ENCODE measurements at places on chromosomes 2 and 18.

DNA sequence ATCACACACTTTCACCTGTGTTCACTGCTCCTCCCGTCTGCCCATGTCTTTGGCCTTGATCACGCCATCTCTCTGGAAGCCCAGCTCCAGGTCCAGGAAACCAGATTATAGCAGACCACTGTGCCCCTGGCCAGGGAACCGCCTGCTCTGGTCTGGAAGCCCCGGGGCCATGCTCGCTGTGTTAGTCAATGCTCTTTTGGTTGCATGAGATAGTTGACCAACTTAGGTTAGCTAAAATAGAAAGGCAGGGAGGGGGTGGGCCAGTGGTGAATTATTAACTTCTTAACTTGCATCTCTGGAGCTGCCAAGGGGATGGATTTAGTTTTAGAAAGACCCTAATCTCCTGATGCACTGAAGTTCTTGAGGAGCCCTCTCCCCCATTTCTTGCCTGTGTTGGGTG is 232.7 kb downstream of the AGAP1 start:
- DNase-seq = no peak

DNA sequence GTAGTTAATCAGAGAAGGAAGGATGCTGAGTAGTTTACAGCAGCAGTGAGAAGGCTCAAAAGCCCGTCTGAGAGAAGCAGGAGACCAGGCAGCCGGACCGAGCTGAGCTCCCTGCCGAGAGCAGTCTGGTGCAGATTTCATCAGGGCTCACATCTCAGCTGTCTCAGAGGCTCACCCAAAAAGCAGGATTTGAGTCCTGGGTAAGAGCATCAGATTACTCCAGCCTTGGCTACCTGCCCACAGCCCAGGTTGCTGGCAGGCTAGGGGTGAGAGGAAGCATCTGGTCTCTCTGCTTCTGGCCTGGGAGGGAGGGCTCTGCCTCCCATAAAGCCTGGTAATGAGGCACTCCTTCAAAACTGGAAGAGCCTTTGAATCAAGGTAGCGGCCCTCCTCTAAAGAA is 140.5 kb downstream of the ST6GAL2 start:
- no peak for DNase-seq

DNA sequence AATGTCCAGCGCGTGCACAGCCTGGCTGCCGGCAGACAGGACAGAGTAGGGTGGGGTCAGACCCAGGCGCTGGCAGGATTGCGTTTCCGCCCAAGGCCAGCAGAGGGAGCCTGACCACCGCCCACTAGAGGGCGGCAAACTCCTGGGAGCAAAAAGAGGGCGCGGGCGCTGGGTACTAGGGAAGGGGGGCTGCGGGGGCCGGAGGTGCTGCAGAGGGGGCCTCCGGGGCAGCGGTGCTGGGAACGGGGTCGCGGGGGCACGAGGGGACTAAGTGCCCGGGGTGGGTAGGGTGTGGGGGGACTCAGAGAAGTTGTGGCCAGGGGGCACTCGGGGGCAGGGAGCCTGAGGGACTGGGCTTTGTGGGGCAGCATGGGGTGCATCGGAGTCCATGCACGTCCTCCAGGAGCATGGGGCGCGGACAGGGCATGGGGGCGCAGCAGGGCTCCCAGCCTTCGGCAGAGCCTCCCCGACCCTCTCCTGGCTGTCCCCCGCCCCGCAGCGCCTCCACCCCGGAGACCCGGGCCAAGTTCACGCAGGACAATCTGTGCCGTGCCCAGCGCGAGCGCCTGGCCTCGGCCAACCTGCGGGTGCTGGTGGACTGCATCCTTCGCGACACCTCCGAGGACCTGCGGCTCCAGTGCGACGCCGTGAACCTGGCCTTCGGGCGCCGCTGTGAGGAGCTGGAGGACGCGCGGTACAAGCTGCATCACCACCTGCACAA is 3.2 kb downstream of the TEKT4 start:
- DNase-seq = no peak

GRCh38 chr2:212723226-212723625 is 184.6 kb upstream of the ERBB4 start:
- DNase-seq = peak; percentile 60

- peak; percentile 29 for DNase-seq
Observed at GRCh38 chr18:830315-830901, 18.4 kb upstream of the YES1 start.

DNA sequence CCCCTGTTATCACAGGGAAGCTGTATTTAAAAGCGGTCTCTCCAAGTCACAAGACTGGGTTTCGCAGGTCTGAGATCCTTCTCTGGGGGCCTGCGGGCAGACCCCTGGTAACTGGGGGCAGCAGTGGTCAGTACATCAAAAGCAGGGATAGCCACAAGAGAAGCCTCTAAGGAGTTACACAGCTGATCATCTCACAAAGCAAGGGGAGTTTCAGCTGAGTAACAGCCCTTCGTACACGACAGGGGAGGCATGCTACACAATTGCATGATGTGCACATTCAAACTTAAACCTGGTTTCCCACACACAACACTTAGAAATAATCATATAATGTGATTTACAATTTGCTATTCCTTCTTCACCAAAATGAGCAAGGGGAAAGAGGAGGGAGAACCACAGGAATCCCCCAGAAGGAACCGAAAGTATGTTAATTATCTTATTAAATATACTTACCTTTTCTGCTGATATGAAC is 87.5 kb downstream of the TMEM131 start:
- DNase-seq = no peak

DNA sequence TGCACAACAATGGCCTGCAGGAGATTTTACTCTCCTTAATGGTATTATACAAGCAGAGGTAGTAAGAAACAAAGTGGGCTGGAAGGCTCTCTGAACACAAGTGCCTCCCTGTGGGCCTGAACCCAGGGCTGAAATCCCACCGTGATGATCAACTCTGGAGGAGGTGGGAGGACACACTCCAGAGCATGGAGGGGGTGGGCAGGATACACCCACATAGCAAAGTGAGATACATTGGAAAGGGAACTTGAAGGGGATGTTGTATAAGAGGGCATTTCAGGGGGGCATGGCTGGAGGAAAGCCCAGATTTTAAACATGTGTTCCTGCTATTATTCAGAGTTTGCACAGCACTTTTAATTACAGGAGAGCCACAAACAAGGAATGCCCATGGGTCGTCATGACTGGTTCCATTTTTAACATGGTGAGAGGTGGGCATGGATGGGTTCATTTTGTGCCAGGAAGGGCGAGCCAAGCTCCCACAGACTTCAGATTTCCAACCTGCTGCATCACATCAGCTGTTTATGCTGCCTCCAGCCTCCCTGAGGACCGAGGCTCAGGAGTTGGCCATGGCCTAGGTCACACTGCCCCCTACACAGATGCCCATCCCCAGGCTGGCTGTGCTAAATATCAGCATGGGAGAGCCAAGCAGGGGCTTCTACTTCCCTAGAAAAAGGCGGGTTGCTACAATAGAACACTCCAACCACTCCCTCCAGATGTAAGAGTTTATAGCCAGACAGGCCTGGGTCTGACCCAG is 416.2 kb upstream of the ID2 start:
- no peak for DNase-seq

DNA sequence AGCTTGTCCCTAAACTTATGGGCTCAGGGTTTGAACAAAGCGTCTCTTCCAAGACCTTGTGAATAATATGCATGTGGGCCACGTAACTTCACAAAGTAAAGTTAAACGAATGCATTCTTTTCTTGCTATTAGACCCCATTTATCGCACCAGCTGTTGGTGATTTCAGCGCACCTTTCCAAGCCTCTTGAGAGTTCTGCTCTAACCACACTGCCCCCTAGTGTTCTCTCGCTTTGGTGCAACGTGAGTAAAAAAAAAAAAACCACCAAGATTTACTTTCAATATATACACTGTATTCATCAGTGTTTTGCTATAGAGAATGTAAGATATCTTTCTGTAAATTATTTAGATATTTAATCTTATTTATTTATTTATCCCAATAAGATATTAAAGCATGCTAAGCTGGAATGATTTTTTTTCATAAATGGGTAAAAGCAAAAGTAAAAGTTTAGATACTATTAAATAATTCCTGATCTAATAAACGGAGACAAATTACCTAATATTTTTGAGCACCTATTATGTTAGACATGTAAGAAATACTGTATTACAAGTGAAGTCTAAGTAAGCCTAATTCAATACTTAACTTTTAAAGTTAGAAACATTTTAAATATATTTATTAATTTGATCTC is 459.5 kb downstream of the DLGAP1 start:
- DNase-seq = peak; percentile 81

GRCh38 chr2:33560017-33560416 is 39.1 kb downstream of the FAM98A start:
- DNase-seq = no peak

GRCh38 chr18:43634994-43635393 is 357.7 kb upstream of the SYT4 start:
- DNase-seq = no peak

DNA sequence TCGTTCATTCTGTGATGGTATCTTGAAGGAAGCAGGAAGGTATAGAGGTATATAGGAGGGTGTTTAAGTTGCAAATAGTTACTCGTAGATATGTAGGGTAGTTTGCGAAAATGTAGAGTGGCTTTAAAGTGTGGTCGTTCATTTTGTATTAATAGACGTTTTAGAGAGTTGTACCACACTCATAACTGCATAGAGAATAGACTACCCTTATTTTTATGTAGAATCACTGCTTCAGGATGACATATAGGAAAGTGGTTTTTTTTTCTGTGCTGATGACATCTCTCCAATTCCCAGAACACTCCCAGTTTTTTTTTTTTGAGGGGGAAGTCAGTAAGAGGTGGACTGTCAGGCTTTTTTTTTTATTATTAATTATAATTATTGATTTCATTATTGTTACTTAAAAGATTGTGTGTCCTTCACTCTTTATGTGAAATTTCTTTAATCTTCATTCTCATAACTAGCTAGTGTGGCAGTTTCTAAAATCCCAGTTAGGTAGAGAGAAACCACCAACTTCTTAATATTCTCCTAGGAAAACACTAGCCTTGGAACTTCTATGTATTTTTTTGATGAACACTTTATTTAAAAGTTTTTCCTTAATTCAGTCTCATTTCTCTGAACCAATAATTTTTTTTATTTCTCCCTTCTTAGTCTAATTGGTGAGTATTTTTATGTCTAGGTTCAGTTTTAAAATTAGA is 1.5 kb downstream of the ACTR3 start:
- DNase-seq = peak; percentile 19

DNA sequence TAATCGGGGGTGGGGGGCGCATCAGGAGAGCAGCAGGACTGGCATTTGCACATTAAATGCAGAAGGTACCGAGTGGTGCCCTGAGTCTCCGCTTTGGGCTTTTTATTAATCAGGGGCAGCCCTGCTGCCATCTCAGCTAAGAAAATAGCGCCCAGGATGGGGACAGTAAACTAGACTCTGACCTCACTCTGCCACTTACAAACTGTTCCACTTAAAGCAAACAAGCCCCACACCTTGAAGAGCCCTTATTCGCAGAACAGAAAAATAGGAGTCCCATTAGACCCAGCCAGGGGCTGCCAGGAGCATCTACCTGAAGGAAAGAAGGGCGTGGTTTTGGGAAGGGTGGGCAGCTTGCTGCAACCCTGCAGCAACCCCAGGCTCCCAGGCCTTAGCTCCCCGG is 165.3 kb downstream of the TNS1 start:
- DNase-seq = no peak

GRCh38 chr2:229181641-229182040 is 89.4 kb downstream of the PID1 start:
- DNase-seq = no peak

- no peak for DNase-seq
Observed at GRCh38 chr2:25132299-25132635, 36.1 kb downstream of the POMC start.

GRCh38 chr2:158103411-158104012 is 1.8 kb downstream of the UPP2 start:
- DNase-seq = no peak

GRCh38 chr2:161131074-161131680 is 29.1 kb upstream of the TANK start:
- DNase-seq = no peak

GRCh38 chr2:227906991-227907390 is 35.6 kb downstream of the DAW1 start:
- no peak for DNase-seq

DNA sequence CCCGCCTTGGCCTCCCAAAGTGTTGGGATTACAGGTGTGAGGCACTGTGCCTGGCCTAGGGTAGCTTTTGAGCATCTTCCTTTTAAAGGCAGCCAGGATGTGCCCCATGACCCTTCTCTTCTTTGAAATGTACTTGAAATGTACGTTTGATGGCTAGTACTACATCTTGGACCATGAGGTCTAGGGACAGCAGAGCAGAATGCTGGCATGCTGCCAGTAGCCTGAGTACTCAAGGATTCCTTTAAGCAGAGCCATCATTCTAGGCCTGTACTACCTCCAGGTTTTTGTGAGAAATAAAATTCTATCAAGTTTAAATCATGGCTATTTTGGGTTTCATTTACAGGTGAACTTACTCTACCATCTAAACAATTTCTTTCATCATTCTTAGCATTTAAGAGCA is 2.9 kb upstream of the EML6 start:
- DNase-seq = no peak

- peak; percentile 86 for DNase-seq
Observed at GRCh38 chr2:12320991-12321641, 395.6 kb upstream of the TRIB2 start.

GRCh38 chr2:145023334-145023934 is 503.5 kb upstream of the ZEB2 start:
- DNase-seq = no peak

DNA sequence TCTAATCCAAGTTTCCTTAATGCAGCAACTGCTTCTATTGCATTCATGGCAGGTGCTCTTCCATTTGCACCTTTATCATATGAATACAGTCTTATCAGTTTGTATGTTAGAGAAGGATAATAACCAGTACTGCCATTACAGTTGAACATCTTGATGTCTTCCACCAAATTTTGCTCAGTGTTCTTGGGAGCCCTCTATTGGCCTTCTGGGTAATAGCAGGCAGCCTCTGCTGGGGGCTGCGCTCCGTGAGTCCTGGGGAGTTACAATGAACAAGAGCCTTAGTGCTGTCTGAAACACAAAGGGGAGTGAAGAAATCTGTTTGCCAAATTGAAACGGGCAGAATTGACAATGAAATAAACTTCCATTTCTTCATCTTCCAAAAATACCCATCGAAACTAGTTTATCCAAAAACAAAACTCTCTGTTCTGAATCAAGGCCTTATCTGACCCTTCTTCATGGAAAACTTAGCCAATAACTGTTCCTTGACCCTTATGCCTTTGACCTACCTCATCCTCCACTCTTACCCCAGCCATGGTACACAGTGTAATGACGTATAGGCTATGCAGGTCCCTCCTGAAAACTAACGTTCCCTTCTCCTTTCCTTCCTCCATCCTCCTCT is 79.9 kb downstream of the ALK start:
- peak; percentile 34 for DNase-seq

- no peak for DNase-seq
Observed at GRCh38 chr2:171520471-171520870, 1.8 kb upstream of the CYBRD1 start.

DNA sequence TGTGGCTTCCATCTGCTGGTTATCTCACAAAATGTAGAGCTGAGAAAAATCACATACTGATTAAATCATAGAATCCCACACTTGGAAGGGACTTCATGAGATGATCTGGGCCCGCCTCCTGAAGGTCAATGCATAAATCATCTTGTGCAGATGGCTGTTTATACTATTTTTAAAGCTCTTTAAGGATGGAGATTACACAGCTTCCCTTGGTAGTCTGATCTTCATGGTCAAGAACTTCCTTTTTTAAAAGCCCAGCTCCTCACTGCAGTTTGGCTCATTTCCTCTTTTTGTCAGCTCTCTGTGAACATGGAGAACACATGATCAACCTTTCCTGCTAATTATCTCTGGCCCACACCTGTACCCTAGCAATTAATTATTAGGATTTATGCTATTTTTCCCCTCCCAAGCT is 25.9 kb downstream of the GCG start:
- DNase-seq = no peak

GRCh38 chr18:45576931-45577330 is 38.3 kb upstream of the SLC14A2 start:
- DNase-seq = no peak

GRCh38 chr2:149894760-149895159 is 307.2 kb upstream of the MMADHC start:
- peak; percentile 83 for DNase-seq

Measured in epithelial cell of esophagus (primary cell).